ENCODE measurements at places on chromosomes 7 and 10.

GRCh38 chr7:157412021-157412443, 75.2 kb downstream of the DNAJB6 start:
- peak; percentile 76 for DNase-seq

GRCh38 chr10:70856454-70856853, 31.9 kb downstream of the PCBD1 start:
- no peak for DNase-seq

DNA sequence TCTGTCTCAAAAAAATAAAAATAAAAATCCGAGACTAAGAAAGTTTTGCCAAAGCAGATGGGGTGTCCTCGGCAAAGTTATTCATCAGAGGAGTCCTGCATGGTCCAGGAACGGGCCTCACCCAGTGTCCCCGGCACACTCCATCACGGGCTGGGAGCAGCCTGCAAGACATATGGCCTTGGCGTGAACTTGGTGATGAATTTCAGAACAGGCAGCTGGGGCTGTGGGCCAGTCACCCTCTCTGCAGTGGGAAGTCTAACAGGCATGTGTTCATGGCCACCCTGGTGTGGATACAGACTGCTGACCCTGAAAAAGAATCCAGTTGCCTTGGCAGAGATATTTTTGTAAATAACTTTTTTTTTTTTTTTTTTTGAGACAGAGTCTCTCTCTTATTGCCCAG, 34.7 kb downstream of the NPTX2 start:
- no peak for DNase-seq

- no peak for DNase-seq
Observed at GRCh38 chr10:88794731-88795130, 7.8 kb upstream of the LIPM start.

DNA sequence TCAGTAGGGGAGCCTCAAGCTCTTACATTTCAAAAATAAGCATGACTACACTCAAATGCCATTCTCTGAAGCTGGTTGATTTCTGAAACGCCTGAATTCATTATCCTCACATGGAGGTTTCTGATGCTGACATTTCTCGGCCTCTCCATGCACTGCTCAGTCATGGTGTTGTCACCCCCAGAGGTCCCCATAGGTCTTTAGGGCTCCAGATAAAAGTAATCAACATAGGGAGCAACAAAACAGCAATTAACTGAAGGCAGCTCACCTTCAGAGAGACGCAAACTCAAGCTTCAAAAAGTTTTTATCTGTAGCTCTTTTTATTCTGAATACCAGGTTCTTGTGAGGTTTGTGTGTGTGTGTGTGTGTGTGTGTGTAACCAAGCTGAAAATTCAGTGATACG, 223.2 kb upstream of the LRRN3 start:
- DNase-seq = no peak

DNA sequence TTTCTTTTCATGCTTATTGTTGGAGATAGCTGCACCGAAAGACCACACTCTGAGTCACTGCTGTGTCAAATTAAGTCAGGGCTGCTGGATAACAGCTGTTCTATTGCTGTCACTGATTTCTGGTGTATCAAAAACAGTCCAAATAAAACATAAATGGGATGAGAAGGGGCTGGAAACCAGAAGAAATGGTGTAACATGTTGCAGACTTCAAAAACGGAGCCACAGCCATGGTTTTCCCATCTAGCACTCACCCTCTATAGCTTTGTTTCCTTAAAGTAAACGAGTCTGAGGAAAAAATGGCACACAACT, 103.3 kb upstream of the DIP2C start:
- DNase-seq = no peak

GRCh38 chr10:101233863-101234262, 4.6 kb upstream of the LBX1 start:
- no peak for DNase-seq

DNA sequence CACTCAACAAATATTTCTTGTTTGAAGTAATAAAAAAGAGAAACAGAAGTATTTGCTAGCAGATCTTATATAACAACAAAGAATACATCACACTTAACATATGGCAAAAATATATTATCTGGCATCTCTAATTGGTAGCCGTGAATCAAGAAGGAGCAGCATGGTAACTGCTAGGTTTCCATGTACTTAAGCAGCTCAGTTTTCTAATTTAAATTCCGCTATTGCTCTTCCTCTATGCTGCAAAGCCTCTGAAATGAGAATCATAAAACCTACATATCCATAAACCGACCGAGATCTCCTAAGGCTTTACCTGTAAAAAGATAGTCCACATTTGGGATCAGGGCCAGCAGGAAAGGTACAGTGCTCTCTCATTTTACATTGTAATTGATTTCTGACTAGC, 76.6 kb upstream of the PTPRZ1 start:
- no peak for DNase-seq

- no peak for DNase-seq
Observed at GRCh38 chr7:39827571-39827970, 122.5 kb upstream of the CDK13 start.

DNA sequence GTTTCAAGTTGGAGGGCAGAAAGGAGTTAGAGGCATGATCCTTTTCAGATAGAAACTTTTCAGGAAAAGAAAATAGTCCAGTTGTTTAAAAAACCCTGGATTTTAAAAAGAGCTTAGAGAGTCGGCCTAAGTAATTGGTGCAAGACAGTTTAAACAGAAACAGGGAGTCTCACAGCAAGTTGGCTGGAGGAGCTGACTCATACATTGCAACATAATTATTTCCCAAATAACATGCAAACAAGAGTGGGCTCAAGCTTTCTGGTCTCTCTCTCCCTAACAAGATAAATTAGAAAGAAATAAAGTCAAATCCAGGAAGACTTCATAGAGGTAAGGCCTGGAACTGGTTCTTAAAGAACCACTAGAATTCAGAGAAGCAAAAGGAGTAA, 100.3 kb upstream of the AGBL3 start:
- DNase-seq = peak; percentile 72

- DNase-seq = no peak
Observed at GRCh38 chr7:92750946-92751345, 85.4 kb downstream of the CDK6 start.

- DNase-seq = no peak
Observed at GRCh38 chr7:9645756-9646155, 1212.3 kb downstream of the NXPH1 start.

DNA sequence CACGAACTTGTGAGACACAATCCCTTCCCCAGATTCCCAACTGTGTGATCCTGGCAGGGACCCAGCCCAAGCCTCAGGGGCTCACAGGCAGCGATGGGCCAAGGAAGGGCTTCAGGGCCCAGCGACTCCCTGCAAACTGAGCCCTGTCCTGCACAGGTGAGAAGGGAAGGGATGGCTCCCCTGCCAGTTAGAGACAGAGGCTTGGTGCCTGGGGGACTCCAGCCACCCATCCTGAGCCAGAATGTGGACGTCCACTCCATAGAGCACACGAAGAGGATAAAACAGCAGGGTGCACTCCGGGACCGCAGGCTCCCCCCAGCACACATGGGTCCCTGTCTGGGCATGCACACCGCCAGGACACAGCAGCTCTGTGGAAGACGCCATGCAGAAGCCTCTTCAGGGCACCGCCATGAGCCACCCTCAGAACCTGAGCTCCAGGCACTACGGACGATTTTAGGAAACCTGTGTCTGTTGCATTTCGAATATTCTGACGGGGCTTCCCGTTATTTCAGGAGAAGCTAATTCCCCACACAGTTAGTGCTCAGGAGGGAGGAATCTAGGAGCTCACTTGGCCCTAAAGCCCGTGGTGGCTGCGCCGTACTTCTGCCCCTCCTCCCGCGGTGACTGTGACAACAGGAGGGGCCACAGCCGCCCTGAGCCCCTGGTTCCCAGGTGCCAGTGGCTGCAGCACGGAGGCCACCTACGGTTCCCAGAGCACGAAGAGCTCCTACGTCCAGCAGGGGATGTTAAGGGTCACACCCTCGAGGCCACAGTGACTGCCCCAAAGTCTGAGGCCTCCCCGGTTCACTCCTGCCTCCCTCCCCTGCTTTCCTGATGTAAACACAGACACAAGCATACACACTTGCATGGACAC, 326.0 kb downstream of the PTPRN2 start:
- DNase-seq = no peak

- DNase-seq = no peak
Observed at GRCh38 chr10:110163192-110163773, 44.1 kb upstream of the MXI1 start.

GRCh38 chr10:88152728-88153133, 289.3 kb downstream of the PTEN start:
- peak; percentile 96 for DNase-seq

DNA sequence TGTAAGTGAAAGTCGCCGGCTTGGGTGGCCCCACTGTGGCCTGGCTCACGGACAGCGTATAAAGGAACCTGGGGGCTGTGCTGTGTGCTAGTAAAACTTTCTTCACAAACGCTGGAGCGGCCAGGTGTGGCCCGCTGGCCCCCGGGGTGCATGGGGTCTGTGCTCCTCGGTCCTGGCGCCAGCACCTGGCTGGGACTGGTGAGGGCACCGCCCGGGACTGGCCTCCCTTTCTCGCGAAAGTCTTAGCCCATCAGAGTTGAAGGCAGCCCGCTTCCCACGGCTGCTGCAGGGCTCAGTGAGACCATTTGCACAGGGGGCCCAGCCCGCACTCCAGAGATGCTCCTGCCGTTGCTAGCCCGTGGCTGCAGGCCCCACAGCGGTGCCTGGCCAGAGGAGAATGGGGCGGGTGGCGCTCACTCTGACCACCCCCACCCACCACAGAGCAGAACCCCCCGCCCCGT, 5.8 kb downstream of the PWWP2B start:
- no peak for DNase-seq

DNA sequence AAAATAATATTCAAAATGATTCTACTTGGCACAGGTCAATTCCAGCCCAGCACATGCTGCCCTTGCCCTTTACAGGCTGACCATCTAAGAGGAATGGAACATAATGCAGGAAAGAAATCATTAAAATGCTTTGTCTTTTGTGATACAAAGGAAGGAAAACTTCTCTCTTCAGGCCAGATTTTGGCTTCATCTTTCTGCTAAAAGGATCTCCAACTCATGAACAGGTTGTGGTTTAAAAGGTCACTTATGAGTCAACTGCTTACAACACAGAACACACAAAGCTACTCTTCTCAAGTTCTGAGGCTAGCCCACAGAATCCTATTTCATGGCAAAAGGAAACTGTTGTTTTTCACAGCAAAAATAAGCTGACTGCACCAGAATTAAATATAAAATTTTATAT, 197.1 kb downstream of the DOCK4 start:
- peak; percentile 76 for DNase-seq

DNA sequence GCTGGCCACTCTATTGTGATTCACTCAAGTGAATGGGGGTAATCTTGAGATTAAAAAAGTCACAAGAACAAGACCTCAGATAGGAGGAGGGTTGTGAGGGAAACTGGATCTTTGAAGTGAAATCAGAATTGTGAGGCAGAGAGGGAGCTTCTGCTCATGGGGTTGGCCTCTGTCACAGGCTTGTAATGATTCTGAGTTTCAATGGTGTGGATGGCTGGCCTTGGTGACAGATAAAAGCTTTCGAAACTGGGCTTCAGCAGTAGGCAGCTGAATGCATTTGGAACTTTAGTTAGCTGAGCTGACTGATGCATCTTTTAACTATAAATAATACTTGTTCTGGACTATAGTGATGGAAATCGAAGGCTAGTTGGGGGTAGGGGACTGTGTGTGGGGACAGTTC, 12.2 kb downstream of the TAS2R60 start:
- no peak for DNase-seq

- peak; percentile 69 for DNase-seq
Observed at GRCh38 chr7:147492606-147493005, 1098.0 kb upstream of the C7orf33 start.

GRCh38 chr10:131851346-131851745, 49.5 kb upstream of the PPP2R2D start:
- DNase-seq = no peak

DNA sequence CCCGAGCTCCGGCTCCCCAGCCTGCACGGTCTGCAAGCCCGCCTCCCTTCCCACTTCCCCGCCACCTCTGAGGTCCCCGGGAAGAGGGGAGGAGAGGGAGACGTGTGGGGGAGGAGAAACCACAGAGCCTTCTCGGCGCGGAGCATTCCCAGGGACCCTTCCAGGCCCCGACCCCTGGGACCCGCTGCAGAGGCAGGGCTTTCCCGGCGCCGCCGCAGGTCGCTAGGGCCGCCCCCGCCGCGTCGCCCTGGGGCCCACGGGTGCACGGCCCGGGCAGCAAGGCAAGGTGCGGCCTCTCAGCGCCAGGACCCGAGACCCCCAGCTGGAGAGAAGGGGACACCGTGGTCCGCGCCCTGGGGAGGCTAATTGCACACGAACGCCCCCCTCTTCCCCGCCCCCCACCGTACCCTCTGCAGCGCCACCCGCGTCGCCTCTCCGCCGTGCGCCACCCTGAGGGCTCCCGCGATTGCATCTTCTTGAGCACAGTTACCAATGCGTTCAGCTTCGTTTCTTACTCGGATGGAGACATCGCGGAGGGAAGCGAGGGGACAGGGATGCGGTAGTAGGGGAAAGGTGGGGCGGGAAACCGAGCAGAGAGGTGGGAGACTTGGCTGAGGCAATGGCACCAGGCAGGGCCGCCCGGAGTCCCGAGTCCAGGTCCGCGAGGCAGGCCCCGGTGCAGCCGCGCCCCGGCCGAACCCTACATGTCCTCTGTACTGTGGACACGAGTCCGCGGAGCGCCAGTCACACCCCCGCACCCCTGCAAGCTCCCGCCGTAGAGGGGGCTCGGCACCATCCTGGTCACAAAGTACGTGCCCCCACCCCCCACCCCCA, 28.9 kb downstream of the SKIDA1 start:
- peak; percentile 46 for DNase-seq

DNA sequence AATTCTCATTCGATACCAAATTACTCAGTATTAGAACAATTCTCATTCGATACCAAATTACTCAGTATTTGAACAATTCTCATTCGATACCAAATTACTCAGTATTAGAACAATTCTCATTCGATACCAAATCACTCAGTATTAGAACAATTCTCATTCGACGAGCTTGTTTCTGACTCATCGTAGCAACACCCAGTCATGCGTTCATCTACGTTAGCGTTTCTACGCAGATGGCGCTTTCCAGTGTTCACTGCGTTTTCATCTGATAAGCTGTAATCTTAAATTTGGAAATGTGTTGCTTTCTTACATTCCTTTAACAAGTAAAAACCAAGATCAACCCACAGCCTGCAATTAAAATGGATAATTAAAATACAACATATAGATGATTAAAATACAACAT, 276.3 kb downstream of the ZMYND11 start:
- DNase-seq = no peak

DNA sequence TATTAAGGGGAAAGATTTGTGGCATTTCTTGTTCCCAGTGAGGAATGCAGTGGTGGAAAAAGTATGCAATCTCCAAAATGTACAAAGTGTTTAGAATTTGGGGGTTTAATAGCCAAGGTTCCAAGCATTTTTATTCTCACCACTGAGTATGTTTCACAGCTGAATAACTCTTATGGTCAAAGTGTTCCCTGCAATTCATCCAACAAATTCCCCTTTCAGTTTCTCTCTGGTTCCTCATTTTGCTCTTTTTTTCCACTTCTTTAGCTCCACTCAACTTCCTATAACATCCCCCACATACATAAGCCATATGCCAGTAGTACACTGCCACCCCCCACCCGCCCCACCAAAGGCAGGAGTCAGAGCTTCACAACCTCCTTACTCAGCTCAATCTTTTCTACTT, 4.6 kb downstream of the HECW1 start:
- DNase-seq = no peak

GRCh38 chr10:16887565-16887964, 70.3 kb upstream of the RSU1 start:
- peak; percentile 25 for DNase-seq

Measured in mammary epithelial cell (primary cell).